ENCODE measurements at places on chromosomes 2 and 18.

DNA sequence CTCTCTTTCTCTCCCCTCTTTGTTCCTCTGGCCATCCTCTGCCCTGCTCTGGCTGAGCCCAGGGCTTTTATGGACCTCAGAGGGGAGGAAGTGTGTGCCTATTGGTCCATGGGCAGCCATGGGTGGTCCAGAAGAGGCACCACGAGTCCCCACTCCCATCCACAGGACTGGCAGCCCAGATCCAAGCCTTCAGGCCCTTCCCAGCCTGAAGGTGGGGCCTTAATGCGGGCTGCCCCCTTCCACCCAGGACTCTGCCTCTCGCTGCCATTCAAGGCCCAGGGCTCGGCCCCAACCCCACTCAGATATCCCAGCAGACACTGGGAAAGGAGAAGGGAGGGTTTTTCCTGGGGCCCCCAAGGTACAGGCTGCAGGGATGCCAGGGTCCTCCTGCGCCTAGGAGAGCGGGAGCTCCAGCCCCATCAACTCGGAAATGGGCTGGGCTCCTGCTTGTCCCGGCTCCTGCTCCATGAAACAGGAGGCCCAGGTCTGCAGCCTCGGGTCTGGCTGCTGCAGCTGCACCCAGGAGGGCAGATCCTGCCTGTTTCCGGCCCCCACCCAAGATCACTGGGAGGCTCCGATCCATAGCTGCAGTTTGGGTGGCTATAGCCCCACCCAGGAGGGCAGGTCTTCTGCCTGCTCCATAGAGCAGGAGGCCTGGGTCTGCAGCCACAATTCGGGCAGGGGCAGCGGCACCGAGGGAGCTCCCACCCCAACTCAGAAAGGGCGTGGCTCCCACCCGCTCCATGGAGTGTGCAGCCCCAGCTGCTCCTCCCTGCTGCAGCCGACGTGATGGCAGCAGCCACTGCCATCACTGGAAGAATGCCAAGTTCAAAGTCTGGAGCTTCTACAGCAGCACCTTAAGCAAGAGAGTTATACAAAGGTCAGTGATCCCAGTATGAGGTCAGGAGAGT is 116.6 kb upstream of the RBBP8 start:
- DNase-seq, result no peak

GRCh38 chr18:48036226-48036625 is 105.8 kb upstream of the SMAD2 start:
- DNase-seq, result no peak

GRCh38 chr2:186848873-186849578 is at the start of gene ZSWIM2:
ZSWIM2 (minus strand) TSS chr2:186849170; CDS start chr2:186849130, 40 bp downstream.
- peak; percentile 86 for DNase-seq

DNA sequence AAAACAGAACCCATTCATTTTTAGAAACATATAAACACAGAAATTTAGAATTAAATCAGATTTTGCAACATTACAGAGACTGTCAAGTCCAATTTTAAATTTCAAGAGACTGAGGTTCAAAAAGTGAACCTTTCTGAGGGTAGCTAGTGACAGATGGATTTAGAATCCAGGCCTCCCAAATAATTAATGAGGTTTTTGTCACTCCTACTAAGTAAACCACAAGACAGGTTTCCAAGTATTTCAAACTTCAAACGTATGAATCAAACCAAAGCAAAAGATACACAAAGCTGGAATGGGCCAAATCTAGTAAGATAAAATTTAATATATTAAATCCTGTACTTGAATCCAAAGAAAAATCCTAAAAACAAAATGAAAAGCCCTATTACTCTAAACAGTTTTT is 25.3 kb downstream of the PPP4R3B start:
- no peak for DNase-seq

GRCh38 chr18:45275367-45276113 is 339.7 kb upstream of the SLC14A2 start:
- no peak for DNase-seq

DNA sequence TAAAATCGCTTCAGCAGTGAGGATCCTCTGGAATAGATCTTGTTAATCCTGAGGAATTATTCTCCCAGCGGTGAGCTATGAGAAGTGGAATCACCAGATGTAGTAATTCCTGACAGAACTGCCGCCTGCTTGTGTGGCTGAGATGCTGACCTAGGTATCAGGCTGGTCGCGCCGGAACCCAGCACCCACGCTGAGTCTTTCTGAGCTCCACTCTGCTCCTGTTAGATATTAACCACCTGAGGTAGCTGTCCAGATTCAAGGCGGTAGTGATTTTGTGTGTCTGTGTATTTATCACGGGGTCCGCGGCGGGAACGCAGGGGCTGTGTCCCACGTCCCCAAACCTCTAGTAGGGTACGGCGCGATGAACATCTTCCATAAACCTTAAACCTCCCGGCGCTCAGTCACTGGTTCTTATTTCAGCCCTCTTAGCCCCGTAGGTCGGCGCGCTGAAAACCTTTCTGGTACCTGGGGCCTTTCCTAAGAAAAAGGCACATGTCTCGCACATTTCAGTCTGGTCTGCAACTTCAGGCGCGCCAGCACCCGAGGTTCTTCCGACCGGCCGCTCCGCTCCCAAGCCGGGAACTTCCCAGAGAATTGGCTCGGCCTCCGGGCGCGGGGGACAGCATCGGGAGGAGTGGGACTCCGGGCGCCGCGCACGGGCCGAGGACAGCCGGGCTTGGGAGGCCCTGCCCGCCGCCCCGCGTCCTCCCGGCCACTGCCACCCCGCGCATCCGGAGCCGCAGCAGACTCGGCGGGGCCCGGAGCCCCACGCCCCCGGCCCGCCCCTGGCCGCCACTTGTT is 542 bp upstream of the CNNM3 start:
- DNase-seq, result no peak

- DNase-seq, result no peak
These were observed 217.0 kb upstream of the PIEZO2 start for GRCh38 chr18:11366410-11366809.

DNA sequence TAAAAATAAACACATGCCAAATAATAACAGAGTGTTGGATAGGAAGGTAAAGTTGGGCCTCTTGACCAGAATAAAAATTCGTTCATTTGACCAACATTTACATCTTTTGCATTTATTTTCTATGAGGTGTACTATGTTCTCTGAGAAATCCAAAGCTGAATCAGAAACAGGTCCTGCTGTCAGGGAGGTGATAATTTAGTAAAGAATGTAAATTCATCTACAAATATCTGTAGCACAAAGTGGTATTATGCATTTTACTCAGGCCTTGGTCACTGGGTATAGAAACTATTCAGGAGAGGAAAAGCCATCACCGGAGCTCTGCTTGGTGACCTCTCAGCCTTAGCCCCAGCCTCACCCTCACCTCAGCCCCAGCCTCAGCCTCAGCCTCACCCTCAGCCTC is 208.9 kb downstream of the SPP2 start:
- no peak for DNase-seq

DNA sequence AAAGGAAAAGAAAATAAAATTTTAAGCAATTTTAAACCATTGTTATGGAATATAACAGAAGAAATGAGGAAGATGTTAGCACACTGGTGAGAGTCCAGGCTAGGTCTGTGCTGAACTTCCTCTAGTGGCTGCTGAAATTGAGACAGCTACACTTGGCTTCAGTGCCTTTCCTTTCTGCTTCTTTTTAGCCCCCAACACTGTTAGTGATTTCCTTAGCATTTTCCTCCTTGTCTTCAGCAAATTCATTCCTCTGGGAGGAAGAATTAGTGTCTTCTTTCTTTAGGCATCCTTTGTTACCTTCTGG is 47.6 kb downstream of the ITGAV start:
- DNase-seq, result no peak

DNA sequence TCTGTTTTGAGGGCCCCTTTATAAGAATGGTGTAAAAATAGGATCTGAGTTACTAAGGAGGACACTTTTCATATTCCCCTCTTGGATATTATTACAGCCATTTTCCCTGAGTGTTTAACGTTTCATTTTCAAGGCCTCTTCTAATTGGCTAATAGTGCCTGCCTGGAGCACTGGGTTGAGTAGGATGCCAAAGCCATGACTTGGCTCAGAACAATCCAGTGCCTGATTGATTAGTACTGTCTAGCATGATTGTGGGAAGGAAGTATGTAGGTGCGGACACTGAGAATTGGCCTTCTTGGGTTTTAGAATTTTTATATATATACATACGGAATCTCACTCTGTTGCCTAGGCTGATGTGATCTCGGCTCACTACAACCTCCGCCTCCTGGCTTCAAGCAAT is 66.1 kb downstream of the NAB1 start:
- DNase-seq, result no peak

DNA sequence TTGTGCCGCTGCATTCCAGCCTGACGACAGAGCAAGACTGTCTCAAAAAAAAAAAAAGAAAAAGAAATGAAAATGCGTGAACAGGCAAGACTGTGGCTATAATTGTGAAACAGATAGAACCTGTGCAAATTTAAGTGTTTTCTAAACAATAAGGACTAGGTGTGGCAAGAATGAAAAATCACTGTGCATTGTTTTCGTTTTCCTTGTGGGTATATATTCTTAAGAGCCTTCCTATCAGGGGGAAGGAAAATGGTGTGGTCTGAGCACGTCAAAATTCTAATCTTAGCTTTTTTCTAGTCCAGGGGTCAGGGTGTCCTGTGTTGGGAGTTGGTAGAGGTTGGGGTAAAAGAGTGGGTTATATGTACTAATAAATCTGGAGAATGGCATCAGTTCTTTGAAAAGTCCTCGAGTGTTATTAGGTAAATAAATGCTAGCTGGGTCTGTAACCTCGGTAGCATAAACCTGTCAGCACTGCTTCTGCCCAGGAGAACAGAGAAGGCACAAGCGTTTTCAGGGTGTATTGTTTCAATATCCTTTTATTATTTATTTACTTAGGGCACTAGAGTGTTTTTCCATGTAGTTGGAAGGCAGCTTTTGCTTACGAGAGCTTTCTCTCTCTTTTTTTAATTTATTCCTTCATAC is 11.6 kb downstream of the ATP6V1C2 start:
- no peak for DNase-seq

DNA sequence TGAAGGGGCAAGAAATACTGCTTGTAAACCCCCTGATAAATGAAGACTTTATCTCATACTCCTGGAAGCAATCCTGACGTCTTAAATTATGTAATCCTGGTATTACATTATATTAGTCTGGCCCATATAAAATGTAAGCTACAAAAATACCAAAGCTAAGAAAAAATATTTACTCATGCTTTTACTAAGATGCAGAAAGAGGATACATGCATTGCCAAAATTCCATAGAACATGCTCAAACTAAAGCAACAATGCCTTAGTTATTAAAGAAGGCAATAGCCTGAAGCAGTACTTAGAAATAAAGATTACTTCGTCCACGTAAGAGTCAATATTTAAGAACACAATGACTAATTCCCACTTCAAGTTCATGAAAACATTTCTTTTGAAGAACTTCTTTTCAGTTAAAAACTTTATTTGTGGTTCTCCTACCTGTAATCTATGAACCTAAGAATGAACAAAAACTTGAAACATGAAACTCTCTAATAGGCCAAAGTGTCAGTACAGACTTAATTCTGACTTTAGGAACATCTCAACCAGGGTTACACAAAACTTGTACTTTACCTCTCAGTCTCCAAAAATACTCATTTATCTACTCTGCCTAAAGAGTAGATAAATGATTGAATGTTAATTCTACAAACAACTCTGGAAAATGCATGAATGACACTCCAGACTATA is 117.3 kb downstream of the THADA start:
- no peak for DNase-seq

DNA sequence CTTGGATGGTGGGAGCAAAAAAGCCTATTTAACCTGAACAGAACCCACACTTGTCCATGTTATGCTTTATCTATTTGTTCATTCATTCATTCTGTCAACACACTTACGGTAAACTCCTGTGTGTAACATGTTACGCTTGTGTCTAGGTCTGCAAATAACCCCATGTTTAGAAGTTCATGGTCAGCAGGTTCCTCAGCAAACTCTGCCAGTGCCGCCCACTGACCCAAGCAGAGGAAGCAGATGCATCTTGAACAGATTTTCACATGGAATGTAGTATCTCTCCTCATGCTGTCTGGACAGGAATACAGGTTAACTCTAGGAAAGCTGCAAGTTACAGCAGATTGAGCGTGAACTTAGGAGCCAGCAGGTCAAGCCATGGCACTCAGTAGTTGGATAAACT is 213.7 kb upstream of the COPS8 start:
- DNase-seq, result no peak

- DNase-seq, result no peak
These were observed 44.6 kb downstream of the INHBB start for GRCh38 chr2:120390381-120391055.

Measured in GM04504 (cell line).